ENCODE measurements at places on chromosomes 2 and 18.

- no peak for DNase-seq
Observed at GRCh38 chr2:28635191-28635611, 116.4 kb upstream of the PPP1CB start.

DNA sequence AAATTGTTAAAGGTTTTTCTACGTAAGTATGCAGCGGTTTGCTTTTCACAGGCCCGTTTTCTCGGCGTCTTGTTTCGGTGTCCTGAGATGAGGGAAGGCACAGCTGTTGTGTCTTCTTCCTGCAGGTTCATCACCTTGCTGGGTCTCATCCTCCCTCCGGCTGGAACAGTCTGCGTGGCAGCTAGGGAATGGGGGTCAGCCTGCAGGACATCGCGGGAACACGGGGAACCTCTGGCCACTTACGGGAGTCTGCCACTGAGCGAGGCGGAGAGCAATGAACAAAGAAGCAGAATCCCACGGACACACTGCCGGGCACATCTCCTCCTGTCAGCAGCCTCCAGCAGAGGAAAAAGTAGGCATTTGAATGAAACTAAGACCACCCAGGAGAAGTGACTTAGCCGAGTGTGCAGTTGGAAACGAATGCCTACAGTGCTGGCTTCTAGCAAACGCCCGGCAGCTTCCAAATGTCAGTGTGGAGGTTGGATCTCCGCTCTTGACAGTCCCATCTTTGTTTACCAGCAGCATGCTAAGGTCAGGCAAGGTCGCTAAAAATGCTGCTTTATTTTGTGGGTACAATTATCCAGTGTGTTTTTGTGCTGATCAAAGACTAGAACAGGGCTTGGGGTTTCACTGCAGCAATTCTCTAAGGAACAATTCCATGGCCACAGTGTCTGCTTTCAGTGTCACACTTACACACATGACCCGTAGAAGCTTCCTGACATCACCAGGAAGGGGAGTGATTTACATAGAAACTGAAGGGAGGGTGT lies 109.8 kb upstream of the SEC11C start:
- no peak for DNase-seq

- DNase-seq, result peak; percentile 76
Observed at GRCh38 chr2:25982273-25982967, at the start of gene KIF3C. TSS of gene KIF3C (minus strand) at chr2:25982497. CDS start at chr2:25981917, 580 bp downstream.

DNA sequence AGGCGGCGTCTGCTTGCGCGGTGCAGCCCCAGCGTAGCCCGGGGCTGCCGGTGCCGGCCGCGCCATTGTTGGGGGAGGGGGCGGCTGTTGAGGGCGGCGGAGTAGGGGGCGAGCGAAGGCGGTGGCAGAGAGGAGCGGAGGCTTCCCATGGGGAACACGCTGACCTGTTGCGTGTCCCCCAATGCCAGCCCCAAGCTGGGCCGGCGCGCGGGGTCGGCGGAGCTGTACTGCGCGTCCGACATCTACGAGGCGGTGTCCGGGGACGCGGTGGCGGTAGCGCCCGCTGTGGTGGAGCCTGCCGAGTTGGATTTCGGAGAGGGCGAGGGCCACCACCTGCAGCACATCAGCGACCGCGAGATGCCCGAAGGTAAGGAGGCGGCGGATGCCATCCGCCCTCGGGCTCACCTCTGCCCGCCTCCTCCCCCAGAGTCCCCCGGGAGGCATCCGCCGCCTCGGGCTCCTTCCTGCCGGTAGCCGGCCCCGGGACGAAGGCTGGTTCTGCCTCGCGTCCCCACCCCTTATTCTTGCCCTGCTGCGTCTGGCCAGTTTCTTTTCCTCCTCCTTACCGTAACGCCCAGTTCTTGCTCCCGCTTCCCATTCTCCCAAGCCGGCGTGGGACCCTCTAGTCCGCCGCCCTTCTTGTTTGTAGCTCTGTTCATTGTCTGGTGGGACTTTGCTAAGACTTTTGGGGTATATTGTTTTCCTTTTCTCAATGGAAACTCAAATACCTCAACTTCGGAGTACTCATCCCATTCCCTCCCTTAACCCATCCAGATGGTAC lies 500 bp downstream of the CCNYL1 start:
- peak; percentile 51 for DNase-seq

- DNase-seq, result no peak
Observed at GRCh38 chr18:49021076-49021432, 70.3 kb upstream of the SMAD7 start.

DNA sequence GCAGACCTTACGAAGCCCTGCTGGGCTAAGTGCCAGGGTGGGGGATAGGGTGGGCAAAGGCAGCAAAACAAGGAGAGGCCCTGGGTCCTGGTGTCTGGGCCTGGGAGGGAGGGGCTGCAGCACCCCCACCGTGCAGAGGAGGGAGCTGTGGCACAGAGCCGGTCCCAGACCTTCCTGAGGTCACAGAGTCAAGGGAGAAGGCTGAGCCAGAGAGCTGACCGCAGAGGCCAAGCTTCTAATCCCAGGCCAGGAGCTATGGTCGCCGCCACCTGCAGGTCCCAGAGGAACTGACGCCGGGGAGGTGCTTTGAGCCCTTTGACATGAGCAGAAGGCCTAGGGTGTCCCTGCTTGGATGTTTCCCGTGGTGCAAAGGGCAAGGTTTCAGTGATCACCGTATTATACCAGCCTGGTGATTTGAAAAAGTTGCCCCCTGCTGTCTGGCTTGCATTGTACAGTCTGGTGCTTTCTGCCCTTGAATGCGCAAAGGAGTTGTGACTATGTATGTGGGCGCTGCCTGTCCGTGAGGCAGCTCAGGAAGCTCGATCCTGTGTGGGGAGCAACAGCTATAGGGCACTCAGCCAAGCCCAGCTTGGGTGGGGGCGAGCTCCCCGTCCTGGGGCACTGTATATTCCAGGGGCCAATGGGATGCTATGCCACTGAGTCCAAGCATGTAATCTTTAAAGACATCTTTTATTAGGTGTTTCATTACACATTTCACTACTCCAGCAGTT lies 44.3 kb downstream of the EDAR start:
- DNase-seq, result no peak

- DNase-seq, result no peak
Observed at GRCh38 chr2:83705146-83705545, 753.9 kb downstream of the SUCLG1 start.
